Stimulated activated CD8-positive, alpha-beta memory T cell treated with anti-CD3 and anti-CD28 coated beads, Interleukin-4, amount 100 ng/mL, for 48 hours (primary cell): ENCODE measurements at places on chromosomes 16 and 17.

DNA sequence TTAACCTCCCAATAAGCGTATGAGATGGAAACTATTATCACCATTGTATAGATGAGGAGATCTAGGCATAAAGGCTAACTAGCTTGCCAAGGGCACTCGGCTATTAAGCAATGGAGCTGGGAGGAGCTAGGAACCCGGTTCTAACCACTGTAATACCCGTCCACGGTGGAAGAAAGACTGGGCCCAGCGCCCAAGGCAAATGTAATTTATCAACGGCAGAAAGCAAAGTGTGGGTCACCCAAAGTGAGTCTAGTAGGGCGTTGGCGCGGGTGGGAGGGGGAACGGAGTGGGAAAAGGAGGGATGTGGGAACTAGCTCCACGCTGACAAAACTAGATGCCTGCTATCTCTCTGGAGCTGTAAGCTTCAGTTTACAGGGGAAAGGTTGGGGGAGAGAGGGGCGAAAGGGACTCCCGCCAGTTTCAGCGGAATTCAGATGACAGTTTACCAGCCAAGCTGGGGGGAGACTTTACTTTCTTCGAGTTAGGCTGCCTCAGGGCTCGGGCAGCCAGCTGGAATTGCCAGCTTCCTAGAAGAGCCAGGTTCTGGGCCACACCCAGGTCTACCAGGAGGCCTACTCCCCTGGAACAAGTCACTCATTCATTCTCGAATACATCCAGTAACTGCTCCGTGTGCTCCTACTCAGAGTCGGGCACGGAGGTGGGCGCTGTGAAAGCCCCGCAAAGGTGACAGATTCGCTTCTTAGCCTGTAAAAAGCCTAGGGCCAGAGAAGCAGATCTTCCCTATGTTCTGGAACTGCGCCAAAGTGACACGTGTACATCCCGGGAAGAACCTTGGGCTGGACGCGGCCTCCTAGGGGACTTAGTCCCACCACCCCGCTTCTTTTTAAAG lies 837 bp downstream of the LRRC59 start:
- peak; percentile 41 for DNase-seq

- no peak for DNase-seq
These were observed 8.3 kb downstream of the SEC14L1 start for GRCh38 chr17:77148940-77149510.

DNA sequence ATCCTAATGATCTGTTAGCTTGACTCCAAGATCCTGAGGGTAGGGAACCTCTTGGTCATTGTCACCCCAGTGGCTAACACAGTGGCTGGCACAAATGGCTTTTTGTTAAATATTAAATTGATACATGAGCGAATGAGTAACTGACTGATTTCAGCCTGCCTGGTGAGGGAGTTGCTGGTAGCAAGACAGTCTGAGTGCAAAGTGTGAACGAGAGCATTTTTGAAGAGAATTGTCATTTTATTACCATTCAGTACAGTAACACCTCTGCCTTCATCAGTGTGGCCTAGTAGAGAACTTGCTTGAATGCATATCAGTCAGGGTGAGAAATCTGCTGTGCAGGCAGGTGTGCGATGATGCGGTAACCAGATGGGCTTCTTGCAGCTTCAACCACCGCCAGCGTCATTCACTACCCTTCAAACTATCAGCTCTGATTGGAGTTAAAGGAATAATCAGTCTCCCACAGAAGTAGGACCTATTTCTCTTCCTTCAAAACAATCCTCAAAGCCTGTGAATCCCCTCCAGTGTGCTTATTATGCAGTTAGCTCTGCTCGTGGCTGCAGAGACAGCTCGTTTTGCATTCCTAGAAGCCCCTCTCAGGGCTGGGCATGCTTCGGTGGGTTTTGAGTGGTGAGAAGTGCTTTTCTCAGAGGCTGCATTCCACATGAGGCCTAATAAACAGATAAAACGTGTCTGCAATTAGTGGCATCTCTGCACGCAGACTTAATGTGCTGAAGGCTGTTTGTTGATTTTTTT lies 29.0 kb downstream of the HEXIM2 start:
- no peak for DNase-seq

GRCh38 chr16:23188911-23189310 lies 6.4 kb downstream of the SCNN1G start:
- no peak for DNase-seq

DNA sequence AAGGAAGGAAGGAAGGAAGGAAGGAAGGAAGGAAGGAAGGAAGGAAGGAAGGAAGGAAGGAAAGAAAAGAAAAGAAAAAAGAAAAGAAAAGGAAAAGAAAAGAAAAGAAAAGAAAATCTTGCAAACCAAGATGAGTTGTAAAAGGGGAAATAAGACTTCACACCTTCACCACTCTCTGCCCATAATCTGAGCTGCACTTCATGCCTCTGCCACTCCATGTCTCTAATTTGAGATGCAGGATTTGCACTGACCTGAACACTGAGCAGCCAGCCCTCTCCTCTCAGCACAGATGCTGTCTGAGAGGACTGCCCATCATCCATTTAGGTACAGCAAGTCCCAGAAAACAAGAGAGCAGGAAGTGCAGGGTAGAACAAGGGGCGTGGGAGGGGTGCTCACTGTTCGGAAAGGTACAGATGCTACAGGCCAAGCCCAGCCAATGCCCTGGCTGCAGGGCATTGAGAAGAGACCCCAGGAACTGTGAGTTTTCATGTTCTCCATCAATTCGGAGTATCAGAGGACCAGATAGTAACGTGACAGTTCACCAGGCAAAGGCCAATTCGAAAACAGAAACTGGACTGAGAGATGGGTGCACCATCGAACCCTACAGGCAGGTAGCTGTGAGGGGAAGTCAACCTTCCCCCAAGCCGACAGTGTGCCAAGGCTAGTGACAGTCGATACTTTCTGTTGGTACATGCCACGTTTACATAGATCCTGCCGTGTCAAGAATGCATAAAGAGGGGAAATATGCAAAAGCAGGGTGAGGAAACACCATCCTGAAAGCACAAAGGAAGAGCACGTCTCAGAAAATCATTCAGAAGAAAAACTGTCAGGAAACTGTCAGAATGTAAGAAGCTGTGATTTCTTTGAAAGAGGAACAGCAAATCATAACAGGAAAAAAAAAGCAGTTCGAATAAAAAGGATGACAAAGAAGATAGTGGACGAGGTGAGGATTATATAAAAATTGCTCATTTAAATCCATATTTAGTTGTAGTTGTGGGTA lies 142.0 kb upstream of the RCVRN start:
- DNase-seq, result no peak

GRCh38 chr16:55248058-55248457 lies 75.9 kb upstream of the IRX6 start:
- no peak for DNase-seq

DNA sequence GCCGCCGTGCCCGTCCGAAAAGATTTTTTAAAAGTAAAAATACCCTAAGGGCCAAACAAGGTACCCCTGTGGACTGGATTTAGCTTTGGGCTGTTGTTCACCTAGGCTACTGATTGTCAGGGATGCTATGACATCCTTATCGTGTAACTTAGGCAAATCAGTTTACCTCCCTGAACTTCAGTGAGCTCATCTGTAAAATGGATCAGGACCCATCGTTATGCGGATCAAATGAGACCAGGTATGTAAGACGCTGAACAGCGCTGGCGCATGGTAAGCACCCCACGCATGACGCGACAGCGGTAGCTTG lies 658 bp upstream of the ZNF771 start:
- DNase-seq, result no peak

DNA sequence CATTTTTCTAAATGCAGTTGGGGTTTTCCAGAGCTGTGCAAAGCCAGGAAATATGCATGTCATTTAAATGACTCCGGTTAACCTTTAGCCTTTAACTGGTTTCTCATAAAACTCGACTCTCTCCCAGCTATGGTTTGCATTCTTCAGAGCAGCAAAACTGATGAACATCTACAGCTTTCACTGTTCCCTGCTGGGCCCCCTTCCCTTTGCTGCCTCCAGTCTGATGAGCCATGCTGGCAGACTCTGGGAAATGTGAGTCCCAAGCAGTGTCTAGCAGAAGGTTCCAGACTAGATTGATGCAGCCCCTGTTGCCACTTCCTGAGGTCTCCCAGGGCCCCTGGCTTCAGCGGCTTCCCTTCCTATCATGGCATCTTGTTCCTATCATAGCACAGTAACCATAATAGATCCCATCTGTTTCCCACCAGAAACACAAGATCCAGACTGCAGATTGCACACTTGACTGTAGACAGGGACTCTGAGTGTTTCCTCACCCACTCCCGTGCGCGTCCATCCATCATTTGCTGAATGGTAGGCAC lies 135.4 kb downstream of the CLEC16A start:
- DNase-seq, result no peak

GRCh38 chr16:12904329-12904671 lies 2.9 kb downstream of the SHISA9 start:
- no peak for DNase-seq

DNA sequence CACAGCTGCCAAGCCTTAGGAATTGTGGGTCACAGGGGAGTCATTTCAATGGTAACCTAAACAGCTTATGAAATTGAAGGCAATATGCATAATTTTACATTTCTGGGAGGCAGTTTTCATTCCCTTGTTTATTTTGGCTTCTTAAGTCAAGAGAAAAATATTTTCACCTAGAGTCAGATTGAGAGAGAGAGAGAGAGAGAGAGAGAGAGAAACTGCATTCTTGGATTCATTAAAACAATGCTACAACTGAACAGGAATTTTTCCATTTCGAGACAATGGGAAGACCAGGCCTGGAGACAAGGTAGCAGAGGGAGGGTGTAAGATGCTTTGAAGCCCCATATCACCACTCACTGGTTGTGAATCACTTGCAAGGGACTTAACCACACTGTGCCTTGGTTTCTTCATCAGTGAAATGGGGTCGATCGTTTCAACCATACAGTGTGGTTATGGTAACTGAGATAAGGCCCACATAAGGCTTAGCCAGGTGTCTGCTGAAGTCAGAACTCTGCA lies 224.7 kb upstream of the IRX3 start:
- DNase-seq, result no peak

DNA sequence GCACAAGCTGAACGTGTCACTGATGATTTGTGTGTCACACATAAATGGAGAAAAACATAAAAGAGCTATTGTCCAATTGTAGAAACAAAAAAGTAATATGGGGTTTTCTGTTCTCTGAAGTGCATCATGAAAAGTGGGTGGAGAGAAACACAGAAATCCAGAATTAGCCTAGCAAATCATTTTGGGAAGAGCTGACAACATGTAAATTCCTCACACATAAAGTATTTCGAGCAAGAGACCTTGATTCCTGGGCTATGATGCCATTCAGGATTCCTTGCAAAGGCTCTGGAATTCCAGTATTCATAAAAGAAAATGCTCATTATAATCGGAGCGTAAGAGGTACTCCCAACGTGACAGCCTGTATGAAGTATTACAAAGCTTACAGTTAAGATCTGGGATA lies 1.1 kb downstream of the DCUN1D3 start:
- DNase-seq, result no peak

DNA sequence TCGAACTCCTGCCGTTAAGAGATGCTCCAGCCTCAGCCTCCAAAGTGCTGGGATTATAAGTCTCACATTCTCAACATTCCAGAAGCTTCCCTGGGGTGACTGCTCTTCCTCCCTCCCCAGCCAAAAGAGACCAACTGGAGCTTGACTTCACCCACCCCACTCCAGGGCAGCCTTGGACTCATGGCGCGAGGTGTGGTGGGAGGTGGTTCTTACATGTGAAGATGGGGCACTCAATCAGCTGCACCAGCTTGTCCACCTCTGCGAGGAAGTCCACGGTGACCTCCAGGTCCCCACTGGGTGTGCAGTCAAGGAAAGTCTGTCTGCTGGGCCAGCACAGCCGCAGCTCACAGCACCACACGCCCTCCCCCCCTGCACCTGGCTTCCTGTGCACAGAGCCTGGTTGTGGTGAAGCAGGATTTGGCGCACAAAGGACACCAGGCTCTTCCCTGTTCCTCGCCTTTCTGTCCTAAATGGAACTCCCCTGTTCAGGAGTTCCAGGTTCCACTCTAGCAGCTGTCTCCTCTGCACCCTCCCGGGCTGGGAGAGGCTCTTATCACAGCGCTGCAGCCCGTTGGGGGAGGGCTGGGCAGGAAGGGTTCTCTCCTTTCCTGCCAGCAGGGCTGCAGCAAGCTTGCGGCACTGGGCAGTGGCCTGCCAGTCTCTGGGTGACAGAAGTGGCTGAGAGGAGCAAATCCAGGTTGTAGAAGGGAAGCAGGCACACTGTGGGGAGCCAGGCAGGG lies 9.6 kb upstream of the MTSS2 start:
- no peak for DNase-seq
